Renal pelvis (tissue), 12 donors: ENCODE measurements at places on chromosomes 7 and 10. TPM values are rescaled to one million over a fixed set of nuclear protein-coding genes. Genes with fewer than 3 reads are reported as not detected.

Gene MYO3A
- 8.0 TPM for polyA plus RNA-seq

Gene EN2
- 0.17 TPM for polyA plus RNA-seq

Gene CDNF
- polyA plus RNA-seq = 5.1 TPM

Gene PPP1R17
- polyA plus RNA-seq = not detected

Gene OR9A2
- polyA plus RNA-seq = not detected

Gene LRMDA
- polyA plus RNA-seq = 16.3 TPM

Gene OPN1SW
- 1.2 TPM for polyA plus RNA-seq
